Naive thymus-derived CD8-positive, alpha-beta T cell (primary cell): ENCODE measurements at places on chromosomes 2 and 18. TPM values are rescaled to one million over a fixed set of nuclear protein-coding genes. Genes with fewer than 3 reads are reported as not detected.

DNA sequence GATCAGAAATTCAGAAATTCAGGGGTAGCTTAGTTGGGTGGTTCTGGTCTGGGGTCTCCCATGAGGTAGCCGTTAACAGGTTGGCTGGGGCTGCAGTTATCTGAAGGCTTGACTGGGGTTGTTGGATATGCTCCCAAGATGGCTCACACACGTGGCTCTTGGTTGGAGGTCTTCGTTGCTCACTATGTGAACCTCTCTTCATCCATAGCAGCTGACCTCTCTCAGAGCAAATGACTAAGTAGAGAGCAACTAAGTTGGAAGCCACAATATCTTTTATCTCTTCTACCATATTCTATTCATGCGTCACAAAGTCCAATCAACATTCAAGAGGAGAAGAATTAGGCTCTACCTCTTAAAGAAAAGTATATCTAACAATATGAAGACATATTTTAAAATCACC, 38.7 kb upstream of the SERTAD2 start:
- no peak for DNase-seq

DNA sequence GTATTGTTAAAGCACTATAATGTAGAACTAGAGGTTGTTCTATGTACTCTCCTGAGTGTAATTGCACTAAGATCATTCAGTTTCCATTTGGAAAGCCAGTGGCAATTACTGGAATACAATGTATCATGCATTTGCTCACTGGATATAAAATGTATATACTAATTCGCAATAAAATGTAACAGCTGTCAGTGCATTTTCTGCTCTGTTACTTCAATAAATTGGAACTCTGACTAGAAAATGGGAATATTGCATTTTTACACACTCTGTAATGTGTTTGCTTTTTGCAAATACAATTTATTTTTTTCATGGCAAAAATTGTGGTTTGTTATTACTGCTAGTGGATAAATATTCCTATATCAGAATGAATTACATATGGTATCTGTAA, 893.8 kb upstream of the POU3F3 start:
- no peak for DNase-seq

- no peak for DNase-seq
Measured at GRCh38 chr2:75489721-75490120, 71.0 kb downstream of the EVA1A start.

GRCh38 chr2:102798181-102798580, 36.4 kb downstream of the TMEM182 start:
- no peak for DNase-seq

DNA sequence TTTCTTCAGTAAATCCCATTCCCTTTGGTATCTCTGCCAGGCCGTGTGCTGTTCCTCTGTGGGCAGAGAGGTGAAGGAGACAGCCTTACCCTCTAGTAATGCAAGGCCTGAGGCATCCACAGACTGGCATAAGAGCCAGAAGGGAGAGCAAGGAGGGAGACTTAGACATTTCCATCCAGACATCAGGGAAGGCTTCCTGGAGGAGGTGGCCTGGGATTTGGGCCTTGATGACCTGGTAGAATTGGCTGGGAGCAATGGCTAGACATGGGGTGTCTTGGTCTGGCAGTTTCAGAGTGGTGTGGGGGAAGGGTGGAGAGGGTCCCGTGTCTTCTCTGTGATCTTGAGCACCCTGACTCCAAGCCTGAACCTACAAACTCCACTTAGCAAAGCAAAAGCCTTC, 81.8 kb downstream of the RHOB start:
- no peak for DNase-seq

DNA sequence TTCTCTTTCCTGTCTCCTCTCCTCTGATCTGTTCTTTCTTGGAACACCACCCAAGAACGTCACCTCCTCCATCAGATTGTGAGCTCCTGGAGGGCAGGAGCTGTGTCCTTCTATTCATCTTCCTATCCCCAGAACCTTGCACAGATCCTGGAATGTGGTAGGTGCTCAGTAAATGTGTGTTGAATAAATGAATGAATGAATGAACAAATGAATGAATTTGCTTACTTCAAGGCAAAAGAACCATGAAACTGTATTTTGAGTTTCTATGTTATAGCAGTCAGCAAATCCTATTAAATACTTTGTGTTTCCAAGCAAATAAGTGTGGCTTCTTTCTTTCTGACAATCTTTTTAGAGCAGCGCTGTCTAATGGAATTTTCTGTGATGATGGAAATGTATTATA, 14.8 kb downstream of the FABP1 start:
- no peak for DNase-seq

GRCh38 chr18:56148373-56148772, 490.0 kb downstream of the TXNL1 start:
- no peak for DNase-seq

GRCh38 chr2:26542676-26543505, 65.0 kb upstream of the OTOF start:
- no peak for DNase-seq

DNA sequence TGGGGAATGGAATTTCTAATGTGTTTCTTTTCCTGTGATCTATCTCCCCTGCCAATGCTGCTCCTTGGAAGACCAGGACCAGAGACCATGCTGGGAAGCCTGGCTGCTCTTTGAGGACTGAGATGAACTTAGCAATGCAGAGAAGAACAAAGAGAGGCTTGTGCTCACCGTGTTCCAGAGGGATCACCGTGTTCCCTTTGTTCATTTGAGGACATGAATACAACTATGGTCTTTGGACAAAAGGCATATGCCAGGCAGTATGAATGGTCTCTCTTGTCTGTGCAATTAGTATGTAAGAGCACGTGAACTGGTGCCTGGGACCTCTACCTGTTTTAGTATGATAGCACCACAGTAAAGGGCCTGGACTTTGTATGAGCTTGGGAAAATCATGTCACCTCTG, 139.9 kb downstream of the TDRD15 start:
- DNase-seq: no peak

- DNase-seq: no peak
Measured at GRCh38 chr18:57301573-57302559, 50.5 kb upstream of the ST8SIA3 start.

- DNase-seq: peak; percentile 26
Measured at GRCh38 chr2:12310399-12310798, 406.3 kb upstream of the TRIB2 start.

DNA sequence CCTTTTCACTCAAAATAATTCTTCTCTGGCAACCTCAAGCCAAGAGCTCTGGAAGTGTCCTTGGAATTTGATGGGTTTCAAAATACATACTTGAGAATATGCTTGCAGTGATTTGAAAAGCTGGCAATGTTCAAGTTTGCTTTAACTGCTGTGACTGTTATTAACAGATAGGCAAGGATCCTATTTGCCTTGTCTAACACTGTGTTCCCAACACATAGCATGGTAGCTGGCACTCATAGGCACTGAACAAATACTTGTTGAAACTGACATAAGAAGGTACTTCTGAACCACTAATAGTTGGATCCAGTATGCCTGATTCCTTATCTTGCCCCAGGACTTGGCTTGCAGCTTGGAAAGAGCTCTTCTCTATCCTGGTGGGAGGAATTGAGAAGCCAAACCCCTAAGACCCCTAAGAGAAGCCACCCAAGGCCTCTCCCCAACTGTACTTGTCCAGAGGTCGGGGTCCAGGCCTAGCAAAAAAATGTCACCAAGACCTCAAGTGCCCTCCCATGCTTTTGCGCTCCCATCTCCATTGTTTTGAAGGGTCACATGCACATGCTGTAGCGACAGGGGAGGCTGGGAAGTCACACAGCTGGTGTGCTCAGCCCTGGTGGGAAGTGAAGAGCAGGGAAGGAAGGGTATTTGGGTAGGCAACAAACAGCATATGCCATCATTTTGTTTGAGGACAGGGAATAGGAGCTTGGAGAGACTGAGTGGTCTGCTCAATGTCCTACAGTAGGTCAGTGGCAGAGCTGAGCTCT, 118.4 kb upstream of the HAAO start:
- DNase-seq: no peak

DNA sequence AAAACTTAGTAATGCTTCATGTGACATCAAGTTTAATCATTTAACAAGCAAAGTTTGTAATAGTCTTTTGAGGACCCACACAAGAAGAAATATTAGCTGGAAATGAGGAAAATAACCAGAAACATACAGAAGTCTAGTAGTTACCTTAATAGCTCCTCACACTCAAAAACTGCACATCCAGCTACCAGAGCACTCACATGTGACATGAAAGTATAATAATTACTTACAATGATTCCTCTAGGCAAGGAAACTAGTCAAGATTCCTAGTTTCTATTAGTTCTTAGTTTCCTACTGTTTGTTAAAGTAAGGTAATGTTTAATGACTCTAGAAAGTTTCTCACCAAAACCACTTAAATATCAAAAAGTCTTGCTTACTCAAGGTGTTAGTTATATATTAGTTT, 335.8 kb downstream of the RAD51AP2 start:
- DNase-seq: no peak

- DNase-seq: peak; percentile 10
Measured at GRCh38 chr2:53787614-53788289, 908 bp downstream of the ERLEC1 start.

DNA sequence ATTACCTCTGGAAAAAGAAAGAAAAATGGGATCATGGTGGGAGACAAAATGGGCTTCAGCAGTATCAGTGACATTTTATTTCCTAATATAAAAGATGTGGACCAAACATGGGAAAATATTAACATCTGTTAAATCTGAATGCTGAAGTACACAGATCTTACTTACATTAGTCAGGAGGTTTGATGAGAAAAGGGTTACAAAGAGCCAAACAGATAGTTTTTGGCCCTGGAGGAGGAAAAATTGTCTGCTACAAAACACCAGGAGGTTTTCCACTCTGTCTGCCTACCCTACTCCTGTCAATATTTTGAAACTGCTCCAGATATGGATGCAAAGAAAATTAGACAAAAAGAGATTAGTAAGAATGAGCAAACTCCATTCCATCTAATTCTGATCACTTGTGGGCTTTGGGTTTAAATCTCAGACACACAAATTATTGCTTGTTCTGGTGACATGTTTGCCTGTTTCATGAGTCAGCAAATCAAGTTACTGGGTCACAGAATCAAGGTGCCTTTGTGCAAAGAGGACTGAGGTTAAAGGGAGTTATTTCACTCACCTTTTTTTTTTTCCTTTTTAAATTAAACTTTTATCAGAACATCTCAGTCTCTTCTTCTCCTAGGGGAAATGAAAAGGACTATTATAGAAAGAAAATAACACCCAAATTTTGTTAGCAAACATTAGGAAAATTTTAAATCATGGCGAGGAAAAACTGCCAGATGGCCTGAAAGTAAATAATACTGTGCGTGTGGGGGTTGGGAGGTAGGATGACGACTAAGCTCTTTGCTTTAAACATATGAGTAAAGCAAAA, 87.0 kb upstream of the SPATS2L start:
- no peak for DNase-seq

DNA sequence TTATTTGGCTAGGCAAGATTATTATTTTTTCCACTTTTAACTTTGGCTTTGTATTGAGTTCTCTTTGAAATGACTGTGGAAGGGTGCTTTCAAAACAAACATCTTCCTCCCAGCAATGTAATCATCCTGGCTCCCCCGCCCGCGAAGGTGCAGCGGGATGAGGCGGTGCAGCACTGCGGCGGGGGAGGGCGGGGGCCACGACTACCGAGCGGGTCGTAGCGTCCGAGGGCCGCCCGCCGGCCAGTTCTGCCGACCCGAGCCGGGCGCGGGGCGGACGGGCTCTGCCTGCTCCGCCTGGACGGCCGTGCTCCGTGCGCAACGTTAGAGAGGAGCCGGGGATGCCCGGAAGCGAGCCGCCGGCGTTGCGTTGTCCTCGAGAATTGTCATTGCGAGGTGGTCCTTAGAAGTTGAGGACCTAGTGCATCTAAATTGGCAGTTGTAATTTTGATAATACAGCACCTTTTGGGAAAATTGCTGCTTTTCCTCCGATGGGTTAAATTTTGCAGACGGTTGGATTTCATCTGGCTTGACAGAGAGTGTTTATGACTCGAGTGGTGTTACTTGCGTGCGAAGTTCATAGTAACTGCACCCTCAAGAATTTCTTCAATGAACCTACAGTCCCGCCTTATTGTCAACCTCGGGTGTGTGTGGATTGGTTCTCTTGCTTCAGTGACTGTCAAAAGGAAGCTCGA, 1.1 kb downstream of the EPC2 start:
- peak; percentile 44 for DNase-seq

The MYL1 gene
- total RNA-seq: not detected

The TXNDC2 gene
- not detected for total RNA-seq

The VWA3B gene
- total RNA-seq: not detected

The TEX44 gene
- not detected for total RNA-seq

The PRKRA gene
- 66.1 TPM for total RNA-seq

The TYW5 gene
- total RNA-seq: 14.6 TPM

The EVX2 gene
- total RNA-seq: not detected

The SERPINB12 gene
- not detected for total RNA-seq
